ENCODE measurements at places on chromosomes 11 and 22. TPM values are rescaled to one million over a fixed set of nuclear protein-coding genes. Genes with fewer than 3 reads are reported as not detected.

The ASCL2 gene
- total RNA-seq, result 0.11 TPM

The SLC22A25 gene
- not detected for total RNA-seq

The REXO2 gene
- total RNA-seq, result 165 TPM

The ARHGAP20 gene
- 0.38 TPM for total RNA-seq

The KCTD17 gene
- 8.9 TPM for total RNA-seq

DNA sequence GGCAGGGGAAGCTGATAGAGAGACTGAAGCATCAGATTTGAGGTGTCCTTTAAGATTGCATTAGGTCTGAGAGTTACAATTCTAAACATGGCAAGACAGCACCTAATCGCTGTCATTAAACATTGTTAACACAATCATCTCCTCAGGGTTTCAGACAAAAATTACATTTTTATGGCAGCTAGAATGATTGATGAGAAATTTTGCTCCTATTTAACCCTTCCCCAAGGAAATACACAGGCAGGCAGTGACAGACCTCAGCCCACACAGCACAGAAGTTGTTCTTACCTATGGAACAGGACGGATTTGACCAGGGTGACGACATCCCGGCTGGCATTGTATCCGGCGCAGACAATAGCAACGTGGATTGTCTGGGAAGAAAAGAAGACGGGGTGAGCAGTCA lies 294.3 kb downstream of the LARGE1 start:
- DNase-seq, result no peak

DNA sequence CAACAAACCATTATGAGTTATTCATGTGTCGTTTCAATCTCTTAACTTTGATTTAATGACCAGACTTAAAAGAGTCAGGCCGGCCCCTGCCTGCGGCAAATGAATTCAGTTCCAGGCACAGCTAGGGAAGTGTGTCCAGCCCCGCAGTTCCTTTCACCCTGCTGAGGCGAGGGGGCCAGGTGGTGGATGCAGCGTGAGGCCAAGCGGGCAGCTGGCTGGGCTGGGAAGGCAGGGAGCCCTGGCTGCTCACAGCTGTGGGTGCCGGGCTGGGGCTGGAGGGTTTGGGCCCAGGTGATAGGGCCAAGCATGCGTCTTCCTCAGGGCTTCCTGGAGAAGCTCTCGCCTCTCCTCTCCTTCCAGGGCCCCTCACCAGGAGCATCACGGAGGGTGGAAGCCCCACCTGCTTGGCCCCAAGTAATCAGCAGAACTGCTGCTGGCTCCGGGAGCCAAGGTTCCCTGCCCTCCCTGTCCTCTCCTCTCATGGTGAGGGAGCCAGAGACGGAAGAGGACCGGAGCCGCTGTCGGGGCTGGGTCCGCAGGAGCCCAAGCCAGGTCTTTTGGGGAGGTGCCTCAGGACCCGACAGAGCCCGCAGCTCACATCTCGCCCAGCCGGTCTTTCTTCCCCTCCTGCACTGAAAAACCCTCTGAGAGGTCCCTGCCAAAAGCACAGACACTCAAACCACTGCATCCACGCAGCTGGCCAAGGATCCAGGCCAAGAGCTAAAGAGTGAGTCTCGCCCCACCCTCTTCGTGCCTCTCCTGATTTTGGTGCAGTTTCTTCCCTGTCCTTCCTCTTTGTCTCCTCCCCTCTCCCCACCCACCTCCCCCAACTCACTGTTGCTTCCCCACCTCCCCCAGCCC lies 97.0 kb downstream of the ST3GAL4 start:
- DNase-seq, result no peak

- no peak for DNase-seq
Measured at GRCh38 chr11:61507962-61508861, at the start of gene LRRC10B. Gene LRRC10B (plus strand): TSS chr11:61508749. CDS start chr11:61508999, 250 bp downstream.

- no peak for DNase-seq
Measured at GRCh38 chr11:33772300-33772699, 2.0 kb downstream of the FBXO3 start.

DNA sequence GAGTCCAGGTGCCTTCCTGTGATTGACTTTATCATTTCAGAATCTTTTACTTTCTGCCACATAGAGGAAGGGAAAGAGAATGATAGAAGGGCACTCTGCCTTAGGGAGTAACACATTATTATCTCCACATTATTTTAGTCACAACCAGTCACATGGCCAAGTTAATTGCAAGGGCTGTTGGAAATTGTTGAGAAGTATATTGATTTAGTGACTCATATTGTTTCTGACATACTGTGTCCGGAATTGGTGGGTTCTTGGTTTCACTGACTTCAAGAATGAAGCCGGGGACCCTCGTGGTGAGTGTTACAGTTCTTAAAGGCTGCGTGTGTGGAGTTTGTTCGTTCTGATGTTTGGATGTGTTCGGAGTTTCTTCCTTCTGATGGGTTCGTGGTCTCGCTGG lies 8.7 kb downstream of the OR51B4 start:
- no peak for DNase-seq

- peak; percentile 46 for DNase-seq
Measured at GRCh38 chr11:22193348-22194051, 615 bp downstream of the ANO5 start.

- DNase-seq, result no peak
Measured at GRCh38 chr11:7692426-7692825, 13.9 kb downstream of the OVCH2 start.

GRCh38 chr22:19959043-19959586 lies 17.5 kb upstream of the TXNRD2 start:
- DNase-seq, result peak; percentile 89

DNA sequence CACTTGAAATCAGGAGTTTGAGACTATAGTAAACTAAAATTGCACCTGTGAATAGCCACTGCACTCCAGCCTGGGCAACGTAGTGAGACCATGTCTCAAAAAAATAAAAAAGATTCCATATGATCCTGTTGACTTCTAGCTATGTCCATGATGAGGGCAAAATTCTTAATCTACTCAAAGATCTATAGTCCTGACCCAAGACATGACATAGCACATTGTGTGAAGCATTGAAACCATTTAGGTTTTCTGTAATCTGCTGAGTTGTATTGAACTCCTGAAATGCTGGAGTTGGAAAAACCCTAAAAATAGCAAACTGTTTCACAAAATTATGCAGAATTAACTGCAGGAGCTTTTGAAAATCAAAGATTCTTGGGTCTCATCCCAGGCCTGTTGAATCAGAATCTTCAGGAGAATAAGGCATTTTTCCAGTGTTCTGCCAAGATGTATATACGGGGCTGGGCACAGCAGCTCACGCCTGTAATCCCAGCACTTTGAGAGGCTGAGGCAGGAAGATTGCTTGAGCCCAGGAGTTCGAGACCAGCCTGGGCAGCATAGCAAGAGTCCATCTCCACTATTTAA lies 29.8 kb upstream of the LDHA start:
- DNase-seq, result no peak

- no peak for DNase-seq
Measured at GRCh38 chr11:120054016-120054752, 83.7 kb downstream of the TRIM29 start.

GRCh38 chr11:18490736-18491485 lies 35.3 kb downstream of the LDHAL6A start:
- no peak for DNase-seq

DNA sequence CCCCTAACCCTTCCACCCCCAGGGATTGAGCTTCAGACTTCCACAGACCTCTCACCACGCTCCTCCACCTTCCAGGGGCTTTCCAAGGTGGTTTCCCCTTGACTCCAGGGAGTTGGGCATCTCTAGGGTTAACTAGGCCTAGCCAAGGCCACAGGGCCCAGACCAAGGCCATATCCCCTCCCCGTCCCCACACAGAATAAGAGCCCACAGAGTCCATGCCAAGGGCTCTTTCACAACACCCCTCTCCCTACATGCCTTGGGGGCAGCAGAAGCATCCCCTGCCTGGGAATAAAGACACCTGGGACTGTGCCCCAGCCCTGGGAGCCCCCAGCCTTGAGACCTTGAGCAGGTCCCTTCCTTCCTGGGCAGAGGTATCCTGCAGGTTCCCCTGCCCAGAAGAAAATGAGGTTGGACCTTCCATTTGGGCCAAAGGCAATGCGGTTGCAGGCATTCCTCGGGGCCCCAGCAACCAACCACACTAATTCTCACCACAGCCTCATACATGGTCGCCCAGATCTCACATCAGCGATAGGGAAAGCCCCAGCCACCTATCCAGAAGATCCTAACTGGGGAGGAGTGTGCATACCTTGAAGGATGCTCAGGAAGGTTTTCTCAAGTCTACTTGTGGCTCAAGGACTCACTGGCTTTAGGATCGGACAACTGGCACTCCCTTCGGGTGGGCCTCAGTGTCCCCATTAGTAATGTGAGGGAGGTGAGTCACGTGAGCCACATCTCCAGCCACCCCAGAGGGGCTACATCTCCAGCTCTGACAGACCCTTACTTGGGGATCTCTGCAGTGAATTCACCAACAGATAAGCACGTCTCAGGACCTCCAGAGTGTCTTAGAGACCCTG lies 1.7 kb downstream of the GDPD5 start:
- no peak for DNase-seq

GRCh38 chr11:113262594-113262993 lies 51.8 kb upstream of the TTC12 start:
- no peak for DNase-seq

DNA sequence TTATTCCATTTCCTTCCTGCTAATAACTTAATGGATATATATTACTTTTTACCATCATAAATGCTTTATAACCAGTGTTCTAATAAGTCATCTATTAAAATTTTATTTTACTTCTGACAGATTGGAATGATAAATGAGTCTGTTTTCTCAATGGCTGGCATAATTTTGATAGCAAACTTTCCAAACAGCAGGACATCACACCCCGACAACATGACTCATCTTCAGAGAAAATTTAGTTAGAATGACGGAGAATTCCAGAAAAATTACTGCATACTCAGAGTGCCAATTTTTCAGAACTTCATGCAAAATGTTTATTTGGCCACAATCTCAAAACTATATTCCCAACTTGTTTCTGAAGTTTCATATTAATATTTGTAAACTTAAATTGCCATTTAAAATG lies 174.4 kb downstream of the SWAP70 start:
- no peak for DNase-seq

DNA sequence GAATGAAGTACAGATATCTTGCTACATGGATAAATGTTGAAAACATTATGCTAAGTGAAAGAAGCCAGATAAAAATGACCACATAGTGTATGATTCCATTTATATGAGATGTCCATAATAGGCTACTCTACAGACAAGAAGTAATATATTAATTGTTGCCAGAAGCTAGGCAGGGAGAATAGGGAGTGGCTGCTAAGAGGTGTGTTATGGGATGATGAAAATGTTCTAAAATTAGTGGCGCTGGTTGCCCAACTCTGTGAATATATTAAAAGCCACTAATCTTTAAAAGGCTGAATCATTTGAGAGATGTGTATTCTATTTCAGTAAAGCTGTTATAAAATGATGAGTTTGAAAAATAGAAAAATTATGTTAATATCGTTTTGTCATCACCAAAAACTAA lies 144.4 kb downstream of the NCAM1 start:
- DNase-seq, result no peak

DNA sequence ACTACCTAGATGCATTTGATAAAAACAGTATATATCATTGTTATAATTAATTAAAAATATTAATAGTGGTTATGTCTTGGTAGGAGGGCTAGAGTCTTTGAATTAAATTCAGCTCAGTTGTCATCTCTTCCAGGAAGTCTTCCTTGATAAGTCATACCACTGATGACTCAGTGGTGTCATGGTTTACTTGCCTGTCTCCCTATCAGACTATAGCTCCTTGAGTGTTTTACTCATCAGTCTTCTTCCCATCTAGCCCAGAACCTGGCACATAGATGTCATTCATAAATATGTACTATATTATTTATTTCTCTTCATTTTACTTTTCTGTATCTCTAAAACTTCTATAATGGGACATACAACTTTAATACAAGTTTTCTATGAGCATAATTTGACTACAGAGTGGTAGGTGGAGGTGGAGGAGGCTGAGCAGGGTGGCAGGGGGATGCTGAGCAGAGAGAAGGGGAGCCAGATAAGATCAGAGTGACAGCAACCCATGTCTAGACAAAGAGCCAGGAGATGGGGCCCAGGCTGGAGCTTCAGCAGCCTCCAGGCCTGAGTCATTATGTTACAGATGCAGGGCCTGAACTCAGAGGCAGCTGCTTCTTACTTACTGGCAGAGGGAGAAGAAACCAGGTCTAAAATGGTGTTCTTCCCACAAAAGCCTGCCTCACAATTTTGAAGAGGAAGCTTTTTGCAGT lies 82.3 kb upstream of the PHOX2A start:
- DNase-seq, result no peak

- DNase-seq, result no peak
Measured at GRCh38 chr11:43234881-43235280, 76.9 kb upstream of the API5 start.

DNA sequence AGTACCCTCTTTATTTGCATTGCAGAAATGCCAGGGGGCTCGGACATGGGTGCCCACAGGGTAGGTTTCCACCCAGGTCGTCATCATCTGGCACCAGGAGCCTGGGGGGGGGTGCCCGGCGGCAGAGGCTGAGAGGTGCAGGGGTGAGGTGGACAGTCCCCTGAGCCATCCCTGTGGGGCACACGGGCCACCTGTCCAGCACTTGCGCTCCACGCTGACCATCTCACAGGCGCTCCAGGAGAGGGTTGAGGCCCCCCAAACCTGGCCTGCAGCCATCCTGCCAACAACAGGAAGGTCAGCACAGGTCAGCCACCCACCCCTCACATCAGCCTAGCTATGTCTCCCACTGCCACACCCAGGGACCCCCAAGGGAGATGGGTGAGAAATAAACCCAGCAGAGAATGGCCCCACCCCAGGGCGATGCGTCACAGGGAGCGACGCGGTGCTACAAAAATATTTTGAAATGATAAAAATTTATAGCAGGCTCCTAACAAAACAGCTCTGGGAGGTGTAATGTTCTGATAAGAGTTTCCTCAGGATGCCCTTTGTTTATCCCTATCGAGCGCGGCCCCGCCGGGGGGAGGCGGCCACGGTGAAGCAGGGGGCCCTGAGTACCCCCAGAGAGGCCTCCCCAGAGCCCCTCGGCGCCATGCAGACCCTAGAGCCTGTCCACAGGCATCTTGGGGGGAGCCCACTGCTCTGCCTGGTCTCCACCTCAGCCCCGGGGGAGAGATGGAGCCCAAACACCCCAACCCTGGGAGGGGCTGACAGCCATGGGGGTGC lies 21.0 kb upstream of the GNB1L start:
- DNase-seq, result peak; percentile 39

Measured in Right ventricle myocardium superior (tissue), 1 donor.